ENCODE measurements at places on chromosomes 2 and 18. TPM values are rescaled to one million over a fixed set of nuclear protein-coding genes. Genes with fewer than 3 reads are reported as not detected.
A peak's percentile ranks its signal among the peaks of the same experiment; 100 is the strongest.

The ATL2 gene
- 154 TPM for total RNA-seq

The CTDSP1 gene
- total RNA-seq: 46.3 TPM

The MROH2A gene
- total RNA-seq: 2.6 TPM

The IKZF2 gene
- total RNA-seq: 0.54 TPM

DNA sequence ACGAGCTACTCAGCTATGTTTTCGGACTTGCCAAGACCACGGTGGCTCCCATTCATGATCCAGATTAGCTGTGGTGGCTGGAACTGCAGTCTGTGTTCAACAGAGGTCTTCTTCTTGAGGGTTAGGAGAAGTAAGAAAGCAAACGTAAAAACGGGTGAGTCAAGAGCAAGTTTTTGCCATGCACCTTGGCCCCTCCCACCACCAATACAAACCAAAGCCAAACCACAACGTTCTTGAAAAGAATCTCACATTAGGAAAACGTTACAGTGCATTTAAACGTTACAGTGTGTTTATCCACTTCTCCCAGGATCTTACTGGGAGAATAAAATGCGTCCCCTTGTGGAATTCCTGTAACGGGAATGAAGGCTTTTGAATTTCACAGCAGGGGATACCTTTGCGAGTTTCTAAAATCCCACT lies 725 bp downstream of the FBXO48 start:
- peak overlapping the region; percentile 81 for H3K4me3 ChIP-seq
- H3K36me3 ChIP-seq: no peaks in the 10 kb centered on the region
- peaks cover 36% of the 10 kb centered on the region for H3K4me1 ChIP-seq
- peak; percentile 70 for DNase-seq
- H3K27me3 ChIP-seq: no peaks in the 10 kb centered on the region
- no peak overlapping the region for H3K27ac ChIP-seq

DNA sequence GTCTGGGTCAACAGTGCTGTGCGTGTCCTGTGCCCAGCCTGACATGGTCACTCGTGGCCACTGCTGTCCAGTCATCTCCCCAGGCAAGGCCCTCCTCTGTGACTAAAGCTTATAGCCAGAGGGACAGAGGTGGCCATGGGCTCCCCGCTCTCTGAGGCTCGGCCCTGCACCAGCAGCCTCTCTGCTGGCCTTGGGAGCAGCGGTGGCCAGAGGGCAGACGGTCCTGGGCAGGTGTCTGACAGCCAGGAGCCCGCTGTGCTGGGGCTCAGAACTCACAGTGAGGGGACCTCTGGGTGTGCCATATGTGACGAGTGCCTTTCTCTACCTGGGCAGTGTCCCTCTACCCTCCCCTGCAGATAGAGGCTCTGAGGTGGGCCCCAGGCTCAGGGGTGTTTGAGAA lies 98.7 kb downstream of the FAM210A start:
- no peak overlapping the region for H3K4me3 ChIP-seq
- no peak overlapping the region for H3K27ac ChIP-seq
- H3K27me3 ChIP-seq: no peaks in the 10 kb centered on the region
- peaks cover 68% of the 10 kb centered on the region for H3K36me3 ChIP-seq
- no peak for DNase-seq
- H3K4me1 ChIP-seq: peaks cover 70% of the 10 kb centered on the region

DNA sequence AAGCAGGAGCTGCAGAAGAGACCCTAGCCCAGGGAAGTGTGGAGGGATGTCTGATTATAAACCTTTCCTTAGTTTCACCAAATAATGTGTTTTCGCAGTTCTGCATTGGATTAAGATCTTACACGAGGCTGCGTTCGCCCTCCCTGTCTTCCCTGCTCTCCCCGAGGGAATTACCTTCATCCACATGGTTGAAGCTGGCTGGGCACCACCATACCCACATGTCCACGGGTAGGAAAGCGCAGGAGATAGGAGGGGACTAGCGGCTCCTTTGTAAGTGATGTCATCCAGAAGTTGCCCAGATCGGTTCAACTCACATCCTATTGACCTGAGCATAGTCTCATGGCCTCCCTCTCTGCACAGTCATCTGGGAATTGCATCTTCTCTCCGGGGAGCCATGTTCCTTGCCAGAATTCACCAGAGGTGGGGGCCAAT lies 1.1 kb downstream of the TTL start:
- peak; percentile 76 for DNase-seq
- H3K4me3 ChIP-seq: peak overlapping the region; percentile 99
- H3K4me1 ChIP-seq: peaks cover 19% of the 10 kb centered on the region
- no peaks in the 10 kb centered on the region for H3K27me3 ChIP-seq

The INHA gene
- not detected for total RNA-seq

DNA sequence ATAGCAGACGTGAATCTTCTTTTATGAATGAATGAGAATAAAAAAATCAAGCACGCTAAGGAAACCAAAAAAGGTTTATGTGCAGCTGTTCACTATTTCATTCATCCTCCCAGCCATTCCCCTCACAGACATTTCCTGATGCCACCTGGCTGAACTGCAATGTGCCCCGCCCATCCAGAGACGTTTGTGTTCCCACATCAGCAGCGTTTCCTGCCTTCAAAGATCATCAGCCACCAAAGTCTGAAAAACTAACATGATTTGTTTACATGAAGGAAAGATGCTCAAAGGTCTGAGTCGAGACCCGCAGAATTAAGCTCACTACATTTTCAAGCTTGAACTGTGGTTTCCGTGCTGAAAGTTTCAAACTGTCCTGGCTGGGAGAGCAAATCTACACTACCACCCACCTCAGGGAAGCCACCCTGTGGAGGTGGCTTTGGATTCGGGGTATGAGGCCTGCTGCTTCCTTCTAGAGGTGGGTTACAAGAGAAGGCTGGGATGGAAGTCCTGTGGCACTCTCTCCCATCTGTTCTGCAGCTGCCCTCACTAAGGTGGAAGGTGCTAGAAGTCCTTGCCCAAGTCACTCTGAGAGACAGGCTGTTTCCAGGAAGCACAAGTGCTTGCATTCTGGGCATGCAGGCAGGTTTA lies 201.3 kb upstream of the OSR1 start:
- no peaks in the 10 kb centered on the region for H3K27me3 ChIP-seq
- peaks cover 7% of the 10 kb centered on the region for H3K4me1 ChIP-seq
- no peaks in the 10 kb centered on the region for H3K36me3 ChIP-seq
- no peak overlapping the region for H3K4me3 ChIP-seq
- H3K27ac ChIP-seq: no peak overlapping the region

The BOD1L2 gene
- not detected for total RNA-seq

- H3K27ac ChIP-seq: no peak overlapping the region
- no peak for DNase-seq
- no peaks in the 10 kb centered on the region for H3K36me3 ChIP-seq
- H3K27me3 ChIP-seq: no peaks in the 10 kb centered on the region
- peaks cover 5% of the 10 kb centered on the region for H3K4me1 ChIP-seq
Observed at GRCh38 chr2:121837591-121837990, 82.1 kb downstream of the TSN start.

The SALL3 gene
- not detected for total RNA-seq

The SFXN5 gene
- 4.2 TPM for total RNA-seq

- H3K27ac ChIP-seq: no peak overlapping the region
- no peaks in the 10 kb centered on the region for H3K27me3 ChIP-seq
- peaks cover 24% of the 10 kb centered on the region for H3K4me1 ChIP-seq
- DNase-seq: no peak
- H3K36me3 ChIP-seq: no peaks in the 10 kb centered on the region
Observed at GRCh38 chr18:58005011-58005410, 39.0 kb upstream of the NEDD4L start.

The DNER gene
- not detected for total RNA-seq

The DSC2 gene
- total RNA-seq: not detected

The MPP4 gene
- 0.45 TPM for total RNA-seq

DNA sequence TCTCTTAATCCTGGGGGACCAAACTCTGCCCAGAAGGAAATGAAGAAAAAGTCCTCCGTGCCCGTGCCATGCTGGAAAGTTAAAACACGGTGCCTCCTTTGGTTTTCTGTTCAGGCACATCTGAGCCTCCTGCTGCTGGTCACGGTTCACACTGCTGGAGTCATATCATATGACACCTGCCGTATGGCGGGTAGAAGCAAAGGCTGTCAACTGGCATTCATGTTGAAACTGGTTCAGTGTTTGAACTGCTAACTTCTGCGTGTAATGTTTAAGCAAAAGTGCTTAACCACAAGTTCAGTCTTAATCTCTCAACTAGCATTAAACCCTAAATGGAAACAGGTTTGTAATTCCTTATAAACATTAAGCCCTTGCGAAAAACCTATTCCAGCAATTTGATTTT lies 3.1 kb downstream of the STK39 start:
- no peaks in the 10 kb centered on the region for H3K27me3 ChIP-seq
- peaks cover 10% of the 10 kb centered on the region for H3K36me3 ChIP-seq
- DNase-seq: peak; percentile 78
- H3K4me1 ChIP-seq: peaks cover 33% of the 10 kb centered on the region

- no peak overlapping the region for H3K4me3 ChIP-seq
- H3K27me3 ChIP-seq: no peaks in the 10 kb centered on the region
- H3K36me3 ChIP-seq: peaks cover 49% of the 10 kb centered on the region
- peak overlapping the region; percentile 30 for H3K27ac ChIP-seq
- DNase-seq: no peak
Observed at GRCh38 chr2:111145103-111145760, 24.5 kb downstream of the BCL2L11 start.

GRCh38 chr2:220572385-220572784 lies 945.0 kb downstream of the SLC4A3 start:
- H3K27me3 ChIP-seq: no peaks in the 10 kb centered on the region
- DNase-seq: no peak
- no peaks in the 10 kb centered on the region for H3K4me1 ChIP-seq
- H3K27ac ChIP-seq: no peak overlapping the region
- H3K36me3 ChIP-seq: no peaks in the 10 kb centered on the region
- H3K4me3 ChIP-seq: no peak overlapping the region

DNA sequence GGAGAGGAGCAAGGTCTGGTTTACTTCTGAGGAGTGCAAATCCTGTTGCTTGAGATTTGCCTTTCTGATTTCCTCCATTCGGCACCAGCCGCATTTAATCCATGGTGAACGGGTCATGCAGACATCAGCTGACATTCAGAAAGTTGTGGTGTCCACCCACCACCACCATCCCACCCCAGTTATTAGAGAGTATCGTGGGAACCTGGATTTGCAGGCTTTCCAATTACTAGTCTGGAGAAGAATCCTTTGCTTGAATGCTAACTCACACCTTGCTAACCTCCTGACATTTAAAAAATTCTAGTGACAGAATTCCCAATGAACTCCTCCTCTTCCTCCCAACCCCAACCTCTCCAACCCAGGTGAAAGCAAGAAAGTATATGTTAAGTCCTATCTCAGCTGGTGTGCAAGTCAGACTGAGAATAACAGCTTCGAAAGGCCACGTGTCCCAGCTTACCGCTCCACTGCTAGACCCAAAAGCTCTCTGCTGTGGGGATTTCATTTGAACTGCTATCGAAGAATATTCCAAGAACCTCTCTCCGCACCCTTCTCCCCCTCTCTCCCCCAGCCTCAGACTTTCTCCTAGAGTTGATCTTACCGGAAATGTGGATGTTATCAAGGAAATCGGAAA lies 17.7 kb downstream of the BCL11A start:
- no peak for DNase-seq
- peaks cover 100% of the 10 kb centered on the region for H3K4me1 ChIP-seq
- peaks cover 55% of the 10 kb centered on the region for H3K36me3 ChIP-seq
- no peaks in the 10 kb centered on the region for H3K27me3 ChIP-seq

The AQP12A gene
- total RNA-seq: not detected

The CROCC2 gene
- total RNA-seq: not detected

- no peaks in the 10 kb centered on the region for H3K27me3 ChIP-seq
- no peak overlapping the region for H3K27ac ChIP-seq
- H3K36me3 ChIP-seq: peaks cover 60% of the 10 kb centered on the region
Observed at GRCh38 chr2:183164650-183165015, 40.4 kb downstream of the NUP35 start.

The TMEM178A gene
- not detected for total RNA-seq

GRCh38 chr2:197011801-197012641 lies 85.5 kb upstream of the PGAP1 start:
- no peaks in the 10 kb centered on the region for H3K4me1 ChIP-seq
- H3K36me3 ChIP-seq: peaks cover 13% of the 10 kb centered on the region
- H3K4me3 ChIP-seq: no peak overlapping the region

The INPP1 gene
- total RNA-seq: 2.8 TPM

GRCh38 chr2:241897231-241897916 lies 27.8 kb downstream of the RTP5 start:
- no peaks in the 10 kb centered on the region for H3K36me3 ChIP-seq
- no peaks in the 10 kb centered on the region for H3K27me3 ChIP-seq
- H3K4me3 ChIP-seq: no peak overlapping the region
- H3K4me1 ChIP-seq: no peaks in the 10 kb centered on the region

The TNS1 gene
- total RNA-seq: 1.7 TPM

DNA sequence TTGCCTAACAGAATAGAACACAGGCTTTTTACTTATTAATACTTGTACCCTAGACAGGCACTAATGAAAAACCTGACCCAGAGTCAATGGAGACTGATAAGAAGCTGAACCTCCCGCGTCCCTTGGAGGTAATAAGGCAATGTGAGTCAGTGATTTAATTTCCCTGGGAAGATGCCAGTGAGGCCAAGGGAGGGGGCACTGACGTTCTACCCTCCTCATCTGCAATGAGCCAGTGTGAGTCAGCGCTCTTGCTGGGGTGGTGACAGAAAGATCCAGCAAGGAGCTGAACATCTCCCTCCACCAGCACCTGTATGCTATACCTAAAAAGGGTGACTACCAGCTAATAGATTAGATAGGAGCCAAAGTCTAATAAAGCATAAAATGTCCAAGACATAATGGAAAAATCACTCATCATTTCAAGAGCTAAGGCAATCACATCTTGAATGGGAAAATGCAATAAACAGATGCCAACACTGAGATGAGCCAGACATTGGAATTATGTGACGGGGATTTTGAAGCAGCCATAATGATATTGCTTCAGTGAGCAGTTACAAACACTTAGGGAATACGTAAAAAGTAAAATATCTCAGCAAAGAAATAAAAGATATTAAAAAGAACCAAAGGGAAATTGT lies 116.9 kb downstream of the TPGS2 start:
- H3K4me1 ChIP-seq: peaks cover 9% of the 10 kb centered on the region
- H3K27me3 ChIP-seq: no peaks in the 10 kb centered on the region
- no peaks in the 10 kb centered on the region for H3K36me3 ChIP-seq
- H3K27ac ChIP-seq: no peak overlapping the region
- no peak for DNase-seq
- H3K4me3 ChIP-seq: no peak overlapping the region

The FSIP2 gene
- not detected for total RNA-seq

GRCh38 chr2:99857867-99858444 lies 284.4 kb downstream of the AFF3 start:
- H3K27ac ChIP-seq: no peak overlapping the region
- H3K4me1 ChIP-seq: peaks cover 23% of the 10 kb centered on the region
- H3K27me3 ChIP-seq: no peaks in the 10 kb centered on the region
- H3K4me3 ChIP-seq: no peak overlapping the region
- DNase-seq: no peak

The PJVK gene
- 8.9 TPM for total RNA-seq

DNA sequence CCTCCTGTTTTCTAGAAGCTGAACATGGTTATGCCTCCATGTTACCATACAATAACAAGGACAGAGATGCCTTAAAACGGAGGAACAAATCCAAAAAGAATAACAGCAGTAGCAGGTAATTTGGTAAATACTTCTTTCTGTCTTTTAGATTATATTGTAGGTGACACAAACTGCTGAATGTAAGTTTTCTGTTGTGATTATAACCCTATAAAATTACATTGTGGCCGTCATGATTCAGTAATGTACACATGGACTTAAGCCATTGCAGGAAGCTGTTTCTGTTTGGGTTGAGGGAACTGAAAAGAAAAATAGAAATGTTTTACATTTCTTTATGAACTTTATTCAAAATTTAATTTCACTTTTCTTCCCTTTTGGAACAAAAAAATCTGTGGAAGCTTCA lies 1.2 kb downstream of the MXD1 start:
- peak overlapping the region; percentile 16 for H3K27ac ChIP-seq
- DNase-seq: no peak
- H3K4me1 ChIP-seq: peaks cover 54% of the 10 kb centered on the region

The BOLL gene
- total RNA-seq: not detected

GRCh38 chr2:19868224-19868623 lies 33.6 kb downstream of the TTC32 start:
- no peak for DNase-seq
- H3K4me1 ChIP-seq: peaks cover 15% of the 10 kb centered on the region
- H3K27me3 ChIP-seq: no peaks in the 10 kb centered on the region
- peak overlapping the region; percentile 64 for H3K4me3 ChIP-seq
